ENCODE measurements at places on chromosomes 3 and 15.

DNA sequence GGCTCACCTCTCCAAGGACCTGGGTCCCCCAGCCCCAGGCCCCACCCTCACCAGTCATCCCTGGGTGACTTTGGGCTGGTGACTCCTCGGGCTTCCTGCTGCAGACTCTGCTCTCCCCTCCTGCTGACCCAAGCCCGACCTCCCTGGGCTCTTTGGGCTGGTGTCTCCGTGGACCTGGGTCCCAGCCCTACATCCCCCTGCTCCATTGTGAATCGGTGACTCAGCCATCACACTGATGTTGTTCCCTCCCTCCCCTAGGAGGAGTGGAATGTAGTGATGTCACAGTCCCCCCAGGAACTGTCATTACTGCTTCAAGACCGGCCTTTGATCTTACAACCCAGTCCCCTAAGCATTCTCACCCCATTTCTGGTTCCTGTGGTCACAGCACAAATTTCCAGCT lies 83.7 kb downstream of the ADAMTS7 start:
- DNase-seq: no peak

GRCh38 chr3:116254541-116254940 lies 190.7 kb downstream of the LSAMP start:
- no peak for DNase-seq

DNA sequence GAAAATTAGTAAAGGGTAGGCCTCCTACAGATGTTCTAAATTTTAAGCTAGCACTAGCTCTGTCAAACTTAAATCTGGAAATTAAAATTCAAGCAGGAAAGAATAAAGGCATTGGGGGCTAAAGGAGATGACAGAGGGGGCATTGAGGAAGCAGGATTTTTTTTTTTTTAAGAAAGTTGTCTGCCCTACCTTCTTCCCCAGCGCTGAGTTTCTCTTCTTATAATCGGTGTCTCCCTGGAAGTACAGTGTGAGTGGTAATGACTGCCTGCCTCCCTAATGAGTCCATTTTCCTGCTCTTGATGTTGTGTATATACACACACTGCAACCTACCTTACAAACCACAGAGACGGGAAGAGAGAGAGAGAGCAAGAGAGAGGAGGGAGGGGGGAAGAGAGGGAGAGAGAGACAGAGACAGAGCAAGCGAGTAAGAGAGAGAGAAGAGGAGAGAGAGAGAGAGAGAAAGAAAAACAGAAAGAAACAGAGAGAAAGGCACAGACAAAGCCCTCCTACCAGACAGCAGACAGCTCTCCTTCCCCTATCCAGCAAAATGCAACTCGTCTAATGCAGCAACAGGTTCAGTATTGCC lies 47.0 kb downstream of the ZBTB20 start:
- peak; percentile 6 for DNase-seq

DNA sequence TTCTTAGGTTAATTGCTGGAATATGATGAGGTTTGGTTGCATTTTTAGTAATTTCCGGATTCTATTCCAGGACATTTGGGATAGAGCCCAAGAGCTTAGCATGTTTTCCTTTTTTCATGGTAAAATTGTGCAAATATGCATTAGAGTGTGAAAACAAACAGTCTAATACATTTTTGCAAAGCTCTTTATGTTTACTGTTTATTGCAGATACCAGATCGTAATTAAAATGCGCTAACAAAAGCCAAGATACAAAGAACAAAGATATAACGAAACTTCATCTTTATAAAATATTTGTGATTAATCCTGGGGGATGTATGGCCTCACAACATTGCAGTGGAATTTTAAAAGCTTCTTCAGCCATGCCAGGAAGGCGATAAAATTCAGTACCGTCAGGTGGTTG lies 94.5 kb upstream of the TBC1D5 start:
- DNase-seq: no peak

GRCh38 chr3:31444220-31445142 lies 88.2 kb upstream of the STT3B start:
- no peak for DNase-seq

All from stimulated activated CD4-positive, alpha-beta T cell treated with anti-CD3 and anti-CD28 coated beads, Interleukin-4, amount 100 ng/mL, for 24 hours (primary cell).